ENCODE measurements at places on chromosomes 5 and 9. TPM values are rescaled to one million over a fixed set of nuclear protein-coding genes. Genes with fewer than 3 reads are reported as not detected.
A peak's percentile ranks its signal among the peaks of the same experiment; 100 is the strongest.

- no peak for DNase-seq
Observed at GRCh38 chr9:84850830-84851392, 181.4 kb downstream of the NTRK2 start.

GRCh38 chr5:65926893-65927292, 518 bp downstream of the ERBIN start:
- peak; percentile 20 for DNase-seq

- DNase-seq = no peak
Observed at GRCh38 chr5:159735749-159736660, 180.3 kb upstream of the ADRA1B start.

DNA sequence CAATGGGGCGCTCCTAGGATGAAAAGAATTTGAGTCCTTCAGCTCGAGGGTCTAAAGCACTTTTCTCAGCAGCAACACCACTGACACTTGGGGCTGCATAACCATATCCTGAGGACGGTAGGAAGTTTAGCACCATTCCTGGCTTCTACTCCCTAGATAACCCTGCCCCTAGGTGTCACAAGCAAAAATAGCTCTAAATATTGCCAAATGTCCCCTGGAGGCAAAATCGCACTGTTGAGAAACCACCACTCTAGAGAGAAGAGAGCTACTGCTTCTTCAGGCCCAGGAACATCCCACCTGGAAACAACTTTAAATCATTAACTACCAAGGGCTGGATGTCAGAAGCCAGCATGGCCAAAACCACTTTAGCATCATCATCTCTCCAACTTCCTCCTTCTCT, 29.8 kb downstream of the MYO10 start:
- DNase-seq = no peak

- no peak for DNase-seq
Observed at GRCh38 chr9:99607842-99608448, 213.7 kb upstream of the NR4A3 start.

- peak; percentile 71 for DNase-seq
Observed at GRCh38 chr9:4750023-4750673, 9.1 kb upstream of the AK3 start.

DNA sequence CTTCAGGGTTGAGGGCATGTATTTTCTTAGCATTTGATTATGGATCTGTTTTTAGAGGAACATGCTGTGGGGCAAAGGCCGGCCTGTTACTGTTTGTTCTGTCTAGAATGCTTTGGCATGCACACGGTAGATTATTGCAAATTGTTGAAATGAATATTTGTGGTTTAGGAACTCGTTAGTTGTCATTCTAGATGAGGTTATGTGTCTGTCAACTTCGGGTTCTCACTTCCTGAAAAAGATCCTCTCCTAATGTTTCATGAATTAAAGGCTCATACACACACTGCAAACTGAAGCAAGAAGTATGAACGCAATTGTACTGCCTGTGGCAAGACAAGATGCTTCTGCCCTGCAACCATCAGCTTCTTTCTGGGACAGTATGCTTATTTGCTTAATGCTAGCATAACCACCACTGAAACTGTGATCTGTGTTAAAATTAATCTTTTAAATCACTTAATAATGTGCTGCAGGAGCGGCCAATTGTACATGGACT, 99.6 kb downstream of the BASP1 start:
- DNase-seq = no peak

DNA sequence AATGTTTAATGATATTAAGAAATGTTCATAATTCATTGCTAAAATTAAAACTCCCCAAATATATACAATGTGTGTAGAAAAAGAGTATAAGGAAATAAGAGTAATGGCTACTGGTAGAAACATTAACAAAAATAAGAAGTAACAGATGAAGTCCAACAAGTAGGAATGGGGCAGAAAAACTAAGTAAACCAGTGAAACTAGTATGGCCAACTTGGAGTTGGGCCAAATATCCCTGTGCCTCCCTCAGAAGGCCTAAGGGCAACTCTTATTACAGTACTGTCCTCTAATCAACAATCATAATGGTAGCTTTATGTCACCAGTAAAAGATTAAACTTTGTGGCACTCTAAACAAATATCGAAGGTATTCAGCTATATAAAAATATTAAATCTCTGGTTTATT, 93.5 kb downstream of the SSBP2 start:
- no peak for DNase-seq

GRCh38 chr5:28084069-28084468, 1045.7 kb upstream of the CDH9 start:
- DNase-seq = no peak

DNA sequence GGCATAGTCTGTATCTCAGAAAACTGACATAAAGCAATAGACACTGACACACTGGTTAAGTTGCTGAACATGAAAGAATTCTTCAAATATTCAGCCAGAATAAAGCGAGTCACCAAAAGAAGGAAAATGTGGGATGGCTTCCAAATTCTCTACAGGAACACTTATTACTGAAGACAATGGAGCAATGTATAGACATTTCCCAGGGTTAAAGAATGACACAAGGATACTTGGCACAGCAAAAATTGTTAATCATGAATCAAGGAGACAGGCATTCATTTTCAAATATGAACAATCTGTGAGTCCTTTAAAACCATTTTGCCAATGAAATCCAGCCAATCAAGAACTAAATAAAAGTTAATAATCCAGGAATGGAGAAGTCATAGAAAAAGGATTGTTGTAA, 92.5 kb downstream of the MTX3 start:
- no peak for DNase-seq

DNA sequence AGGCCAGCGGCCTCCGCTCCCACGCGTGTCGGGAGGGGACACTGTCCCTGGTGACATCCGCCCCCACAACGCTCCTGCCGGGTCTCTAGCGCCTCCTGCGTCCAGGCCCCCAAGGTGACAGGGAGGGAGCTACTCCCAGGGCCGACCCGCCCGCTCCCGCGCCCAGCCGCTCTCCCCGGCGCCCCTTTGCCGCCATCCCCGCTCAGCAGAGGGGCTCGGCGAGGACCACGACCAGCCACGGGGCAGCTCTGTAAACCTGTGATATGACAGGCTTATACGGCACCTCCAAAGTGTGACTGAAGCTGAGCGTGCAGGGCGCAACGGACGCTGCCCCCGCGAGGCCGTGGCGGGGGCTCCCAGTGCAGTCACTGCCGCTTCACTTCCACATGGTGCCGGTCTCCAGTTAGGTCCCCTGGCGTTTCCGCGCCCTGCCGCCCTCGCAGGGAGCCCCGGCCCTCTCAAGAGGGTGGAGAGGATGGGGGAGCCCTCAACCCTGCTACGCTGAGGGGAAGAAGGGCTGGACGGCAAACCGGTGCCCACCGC, 978 bp upstream of the ADCY2 start:
- DNase-seq = peak; percentile 77

GRCh38 chr9:109046346-109046745, 33.0 kb upstream of the CTNNAL1 start:
- no peak for DNase-seq

DNA sequence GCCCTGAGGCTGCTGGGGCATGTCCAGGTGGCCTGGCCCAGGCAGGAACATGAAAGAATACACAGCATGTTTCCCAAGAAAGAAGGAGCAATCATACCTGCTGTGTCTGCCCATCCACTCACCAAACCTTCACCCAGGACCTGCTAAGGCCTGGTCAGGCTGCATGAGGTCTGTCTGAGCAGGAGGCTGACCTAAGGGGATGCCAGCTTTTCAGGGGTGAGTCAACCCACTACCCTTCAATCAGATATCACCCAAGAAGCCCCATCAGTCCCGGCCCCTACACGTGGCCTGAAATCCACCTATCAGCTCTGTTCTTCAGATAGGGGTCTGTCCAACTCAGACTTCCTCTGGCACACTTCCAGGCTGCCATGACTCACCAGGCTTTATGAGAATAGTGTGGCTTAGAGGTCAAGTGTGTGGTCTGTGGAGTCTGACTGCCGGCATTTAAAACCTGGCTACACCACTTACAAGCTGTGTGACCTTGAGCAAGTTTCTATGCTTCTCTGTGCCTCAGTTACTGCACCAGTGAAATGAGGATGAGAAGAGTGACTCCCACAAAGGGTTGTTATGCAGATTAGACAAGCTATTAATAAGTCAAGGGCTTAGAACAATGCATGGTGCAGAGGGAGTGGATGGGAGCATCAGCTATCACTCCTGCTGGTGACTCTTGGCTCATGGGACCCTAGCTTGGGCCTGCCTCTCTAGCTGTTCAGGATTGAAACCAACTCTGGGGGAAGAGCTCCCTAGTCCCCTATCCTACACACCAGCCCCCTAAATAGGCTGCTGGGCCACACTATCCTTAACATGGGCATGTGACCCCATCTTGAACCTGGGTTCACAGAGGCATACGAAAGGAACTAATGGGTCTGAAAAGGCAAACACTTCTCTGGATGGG, 130.3 kb downstream of the PAX5 start:
- no peak for DNase-seq

DNA sequence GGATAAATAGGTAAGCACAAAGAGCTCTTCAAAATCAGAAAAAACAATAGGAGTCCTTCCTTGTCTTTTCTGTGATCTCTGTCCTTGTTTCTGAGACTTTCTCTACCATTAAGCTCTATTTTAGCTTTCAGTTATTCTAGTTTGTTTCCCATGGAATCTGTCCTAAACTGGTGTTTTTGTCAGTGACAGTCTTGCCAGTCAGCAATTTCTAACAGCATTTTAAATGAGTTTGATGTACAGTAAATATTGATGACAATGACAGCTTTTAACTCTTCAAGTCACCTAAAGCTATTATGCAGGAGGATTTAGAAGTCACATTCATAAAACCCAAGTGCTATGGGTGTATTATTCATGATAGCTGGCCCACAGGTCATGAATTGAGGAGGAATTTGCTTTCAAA, 17.9 kb downstream of the TIGD6 start:
- no peak for DNase-seq

DNA sequence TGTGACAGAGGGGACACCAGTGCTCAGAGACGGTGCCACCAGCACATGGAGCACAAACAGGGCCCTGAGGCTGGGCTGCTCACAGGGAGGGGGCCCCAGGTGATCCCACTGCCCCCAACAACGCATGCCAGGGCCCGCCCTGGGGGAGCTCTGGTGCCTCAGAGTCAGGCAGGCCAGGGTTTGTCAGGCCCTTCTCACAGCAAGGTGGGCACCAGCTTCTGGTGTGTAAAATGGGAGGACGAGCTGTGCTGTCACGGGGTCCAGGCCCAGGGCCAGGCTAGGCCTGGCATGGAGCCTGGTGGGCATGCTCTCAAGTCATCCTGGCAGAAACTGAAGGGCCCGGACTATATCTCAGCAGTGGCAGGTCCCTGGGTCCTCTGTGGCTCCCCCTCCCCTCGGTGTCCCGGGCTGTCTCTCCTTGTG, 34.5 kb downstream of the PRRT1B start:
- no peak for DNase-seq

- DNase-seq = no peak
Observed at GRCh38 chr5:118723021-118723338, 265.4 kb downstream of the DTWD2 start.

DNA sequence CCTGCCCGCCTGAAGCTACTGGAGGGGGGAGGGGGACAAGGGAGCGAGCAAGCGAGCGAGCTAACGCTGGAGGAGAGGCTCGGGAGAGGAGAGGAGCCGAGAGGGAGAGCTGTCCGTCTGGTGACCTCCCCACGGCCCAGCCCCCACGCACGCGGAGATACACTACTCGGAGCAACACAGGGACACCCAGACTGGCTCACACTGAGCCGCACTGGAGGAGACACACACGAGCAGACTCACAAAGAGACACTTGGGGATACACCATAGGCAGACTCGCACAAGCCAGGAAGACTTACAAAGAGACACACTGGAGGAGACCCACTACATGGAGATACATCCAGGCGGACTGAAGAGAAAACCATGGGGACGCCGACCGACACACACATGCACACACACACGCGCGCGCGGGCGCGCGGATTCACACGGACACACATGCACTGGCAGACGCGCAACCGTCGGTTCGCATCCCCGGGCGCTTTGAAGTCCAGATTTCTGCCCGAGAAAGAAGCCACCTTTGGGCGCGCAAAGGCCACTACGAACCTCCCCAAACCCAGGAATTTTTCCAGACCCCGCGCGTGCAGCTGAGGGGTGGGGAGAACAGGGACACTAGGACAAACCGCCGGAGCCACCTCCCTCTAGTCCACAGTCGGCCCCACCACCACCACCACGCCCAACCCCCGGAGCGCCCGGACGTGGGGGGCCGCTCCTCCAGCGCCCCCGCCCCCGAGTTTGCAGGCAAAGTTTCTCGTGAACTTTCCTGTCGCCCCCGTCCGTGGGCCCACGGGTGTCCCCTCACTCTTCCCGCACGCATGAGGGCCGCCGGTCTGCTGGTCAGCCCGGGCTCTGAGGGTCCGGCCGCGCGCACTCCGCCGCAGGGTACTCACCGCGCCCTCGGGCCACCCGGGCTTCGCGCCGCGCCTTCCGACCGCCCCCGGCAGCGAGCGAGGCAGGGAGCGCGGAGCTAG, 571 bp downstream of the CNTFR start:
- peak; percentile 50 for DNase-seq

- DNase-seq = no peak
Observed at GRCh38 chr9:5427005-5427404, 10.7 kb downstream of the PLGRKT start.

- peak; percentile 37 for DNase-seq
Observed at GRCh38 chr5:179906294-179906794, 1.4 kb downstream of the TBC1D9B start.

GRCh38 chr5:132489051-132489770, 1.4 kb downstream of the IRF1 start:
- DNase-seq = no peak

GRCh38 chr9:124814164-124814535, 37.2 kb downstream of the OLFML2A start:
- no peak for DNase-seq

- DNase-seq = no peak
Observed at GRCh38 chr5:15904899-15905830, 274.4 kb downstream of the MARCHF11 start.

- peak; percentile 75 for DNase-seq
Observed at GRCh38 chr9:131754846-131755245, 15.0 kb upstream of the RAPGEF1 start.

DNA sequence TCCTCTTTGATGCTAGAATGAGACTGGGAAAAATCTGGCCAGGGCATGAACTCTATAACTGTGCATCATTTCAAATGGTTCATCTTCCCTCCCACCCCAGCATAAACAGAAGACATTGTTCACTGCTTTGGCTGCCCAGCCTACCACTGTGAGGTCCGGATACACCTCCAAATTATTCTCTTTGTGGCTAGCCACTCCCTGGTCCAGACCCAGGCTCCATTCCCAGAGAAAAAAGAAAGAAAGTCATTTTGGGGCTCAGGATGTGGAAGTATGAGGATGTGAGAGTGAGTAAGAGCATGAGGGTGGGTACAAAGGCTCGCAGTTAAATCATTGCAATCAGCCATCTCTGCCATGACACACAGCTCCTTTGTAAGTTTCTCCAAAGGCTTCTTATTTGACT, 559.2 kb downstream of the PSAT1 start:
- DNase-seq = no peak

Gene HAPLN1
- 4.0 TPM for total RNA-seq

Gene NDOR1
- total RNA-seq = 25.4 TPM

Gene GRM6
- total RNA-seq = not detected

Gene CERCAM
- total RNA-seq = 7.9 TPM

Gene FGFR4
- total RNA-seq = 145 TPM

Gene FGF10
- total RNA-seq = not detected

Gene FBXL7
- 15.4 TPM for total RNA-seq

Gene ARL14EPL
- not detected for total RNA-seq

Gene BAAT
- total RNA-seq = 0.58 TPM

Gene IL9
- not detected for total RNA-seq

Gene BTNL3
- total RNA-seq = not detected

Gene SEMA6A
- total RNA-seq = 355 TPM

Gene GARIN3
- total RNA-seq = not detected

Gene FBP2
- not detected for total RNA-seq

Gene GLRA1
- not detected for total RNA-seq

Gene LHX2
- total RNA-seq = 0.19 TPM

Gene PLPP7
- total RNA-seq = 4.4 TPM

Gene WNT8A
- total RNA-seq = not detected

Gene OCLN
- total RNA-seq = 61.6 TPM

Gene GFRA3
- total RNA-seq = 1.1 TPM
